ENCODE measurements at places on chromosomes 3 and 15.

DNA sequence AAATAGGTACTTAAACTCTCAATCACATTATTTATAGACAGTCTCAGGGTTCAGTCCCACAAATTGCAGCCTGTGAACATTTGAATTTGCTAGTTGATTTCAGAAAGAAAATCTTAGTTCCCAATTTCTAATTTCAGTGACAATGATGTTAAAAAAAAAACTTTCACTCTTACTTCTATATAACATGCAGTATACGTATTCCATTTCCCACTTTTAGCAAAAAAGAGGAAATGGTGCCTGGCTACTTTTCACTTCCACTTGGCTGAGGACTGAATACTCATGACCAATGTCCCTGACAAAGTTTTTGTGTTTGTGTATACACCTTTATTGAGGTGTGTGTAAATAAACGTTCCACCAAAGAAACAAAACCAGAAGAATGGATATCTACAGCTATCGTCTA is 32.1 kb upstream of the XCR1 start:
- DNase-seq, result no peak

GRCh38 chr15:57090496-57090859 is 172.0 kb downstream of the TCF12 start:
- DNase-seq, result no peak

GRCh38 chr3:133573629-133574194 is at the start of gene CDV3:
CDV3 (plus strand) TSS chr3:133573686; CDS start chr3:133574045, 359 bp downstream.
- DNase-seq, result peak; percentile 36

- DNase-seq, result no peak
These were observed 92.5 kb downstream of the LARS2 start for GRCh38 chr3:45480871-45481270.

DNA sequence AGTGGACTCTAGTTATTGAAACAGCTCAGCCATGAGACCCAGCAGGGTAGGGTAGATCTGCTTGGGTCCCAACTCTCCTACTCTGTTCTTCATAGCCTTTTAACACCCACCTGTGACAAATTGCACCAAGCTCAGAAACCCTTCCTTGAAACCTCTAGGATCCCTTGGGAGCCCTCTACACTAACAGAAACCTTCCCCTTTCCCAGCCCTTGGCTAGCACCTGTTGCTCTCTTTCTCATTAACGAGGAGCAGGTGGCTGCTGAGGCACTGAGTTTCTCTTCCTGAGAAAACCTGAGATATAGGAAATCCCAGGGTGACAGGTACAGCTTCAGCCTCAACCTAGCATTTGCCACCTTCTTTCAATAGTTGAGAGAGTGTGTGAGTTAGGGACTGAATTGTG is 88.3 kb upstream of the CLSTN2 start:
- no peak for DNase-seq
